ENCODE measurements at places on chromosomes 1 and 21. TPM values are rescaled to one million over a fixed set of nuclear protein-coding genes. Genes with fewer than 3 reads are reported as not detected.

FCRL2 gene
- total RNA-seq, result not detected

AJAP1 gene
- 0.29 TPM for total RNA-seq

TENT5C gene
- 0.36 TPM for total RNA-seq

SFN gene
- under 0.01 TPM for total RNA-seq

TFF3 gene
- not detected for total RNA-seq

LIN28A gene
- not detected for total RNA-seq

TMEM125 gene
- total RNA-seq, result not detected

CA14 gene
- total RNA-seq, result not detected

OR2L8 gene
- not detected for total RNA-seq

PLCH2 gene
- total RNA-seq, result not detected

PADI1 gene
- under 0.01 TPM for total RNA-seq

AMY1C gene
- total RNA-seq, result not detected

IVL gene
- total RNA-seq, result not detected

FTCD gene
- 0.36 TPM for total RNA-seq

IBA57 gene
- 4.4 TPM for total RNA-seq

NDUFS2 gene
- 130 TPM for total RNA-seq

SDC3 gene
- total RNA-seq, result 39.8 TPM

NKAIN1 gene
- total RNA-seq, result not detected

ILDR2 gene
- under 0.01 TPM for total RNA-seq

JAM2 gene
- total RNA-seq, result 0.88 TPM

ZYG11A gene
- under 0.01 TPM for total RNA-seq

CYP2J2 gene
- total RNA-seq, result not detected

NECTIN4 gene
- total RNA-seq, result under 0.01 TPM

VSIG8 gene
- total RNA-seq, result not detected

TMEM200B gene
- total RNA-seq, result 10.6 TPM

HSF2BP gene
- 1.8 TPM for total RNA-seq

CRABP2 gene
- total RNA-seq, result 9.1 TPM

TNNI3K gene
- 0.72 TPM for total RNA-seq

NEK2 gene
- total RNA-seq, result 2.4 TPM

PGBD5 gene
- total RNA-seq, result 0.29 TPM

ADGRL4 gene
- total RNA-seq, result 16.6 TPM

DMRTA2 gene
- under 0.01 TPM for total RNA-seq

PGBD2 gene
- total RNA-seq, result 4.7 TPM

BACE2 gene
- 85.2 TPM for total RNA-seq

GUCA2A gene
- total RNA-seq, result not detected

TDRD10 gene
- not detected for total RNA-seq

ASAP3 gene
- 107 TPM for total RNA-seq

CFHR1 gene
- not detected for total RNA-seq

TMEM269 gene
- total RNA-seq, result under 0.01 TPM

OR14A2 gene
- not detected for total RNA-seq

PGLYRP3 gene
- not detected for total RNA-seq

SDE2 gene
- 19.9 TPM for total RNA-seq

FBXO44 gene
- total RNA-seq, result 16.3 TPM

OLFM3 gene
- total RNA-seq, result not detected

LRRC53 gene
- total RNA-seq, result not detected

AK5 gene
- total RNA-seq, result 38.3 TPM

KCNN3 gene
- under 0.01 TPM for total RNA-seq

CNTN2 gene
- total RNA-seq, result under 0.01 TPM

EIF2D gene
- total RNA-seq, result 53.6 TPM

FBXO2 gene
- 0.29 TPM for total RNA-seq

AVPR1B gene
- total RNA-seq, result not detected

CNR2 gene
- total RNA-seq, result not detected

UBQLN4 gene
- 13.0 TPM for total RNA-seq

OR6K3 gene
- not detected for total RNA-seq

SH3D21 gene
- 1.8 TPM for total RNA-seq

OTUD3 gene
- 4.0 TPM for total RNA-seq

APOBEC4 gene
- under 0.01 TPM for total RNA-seq

GMEB1 gene
- total RNA-seq, result 10.9 TPM

MAN1C1 gene
- total RNA-seq, result 28.0 TPM

Measured in osteoblast (primary cell).